ENCODE measurements at places on chromosomes 2 and 18. TPM values are rescaled to one million over a fixed set of nuclear protein-coding genes. Genes with fewer than 3 reads are reported as not detected.
A peak's percentile ranks its signal among the peaks of the same experiment; 100 is the strongest.

BUB1 gene
- total RNA-seq, result 4.8 TPM

SIX3 gene
- total RNA-seq, result not detected

TAF1B gene
- 22.9 TPM for total RNA-seq

NOSTRIN gene
- total RNA-seq, result 45.2 TPM

PTCD3 gene
- total RNA-seq, result 73.3 TPM

TSGA10 gene
- 9.9 TPM for total RNA-seq

GAD1 gene
- not detected for total RNA-seq

LBH gene
- total RNA-seq, result 137 TPM

TGFBRAP1 gene
- total RNA-seq, result 19.4 TPM

IGFBP5 gene
- 145 TPM for total RNA-seq

POMC gene
- total RNA-seq, result 3.9 TPM

UGT1A4 gene
- not detected for total RNA-seq

FOXD4L1 gene
- total RNA-seq, result 0.62 TPM

- DNase-seq, result no peak
Observed at GRCh38 chr2:160322320-160322719, 122.2 kb upstream of the ITGB6 start.

DNA sequence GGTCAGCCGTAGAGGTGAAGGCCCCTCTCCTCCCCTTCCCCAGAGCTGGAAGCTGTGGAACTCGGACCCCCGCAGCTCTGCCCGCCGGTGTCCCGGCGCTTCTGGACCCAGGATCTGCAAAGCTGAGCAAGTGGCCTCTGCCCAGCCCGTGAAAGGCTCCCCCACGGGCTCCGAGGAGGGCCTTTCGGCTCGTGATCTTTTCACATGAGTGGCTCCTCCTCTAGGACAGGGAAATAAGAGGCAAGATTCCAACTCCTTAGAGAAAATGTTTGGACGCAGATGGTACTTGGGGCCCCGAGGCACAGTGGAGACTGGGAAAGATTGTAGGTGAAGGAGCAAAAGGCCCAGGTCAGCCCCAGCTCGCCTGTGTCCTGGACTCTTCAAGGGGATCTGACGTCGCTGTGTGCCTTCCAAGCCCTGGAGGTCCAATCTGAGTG, 48.2 kb upstream of the SP3 start:
- DNase-seq, result peak; percentile 55

GRCh38 chr2:179226203-179226960, 38.2 kb downstream of the SESTD1 start:
- DNase-seq, result no peak

DNA sequence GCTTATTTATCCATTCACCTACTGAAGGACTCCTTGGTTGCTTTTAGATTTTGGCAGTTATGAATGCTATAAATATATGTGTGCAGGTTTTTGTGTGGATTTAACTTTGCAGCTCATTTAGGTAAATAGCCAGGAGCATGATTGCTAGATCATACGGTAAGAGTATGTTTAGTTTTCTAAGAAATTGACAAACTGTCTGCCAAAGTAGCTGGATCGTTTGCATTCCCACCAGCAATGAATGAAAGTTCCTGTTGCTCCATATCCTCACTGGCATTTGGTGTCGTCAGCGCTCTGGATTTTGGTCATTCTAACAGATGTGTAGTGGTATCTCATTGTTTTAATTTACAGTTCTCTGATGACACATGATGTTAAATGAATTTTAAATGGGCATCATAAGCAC, 8.7 kb upstream of the DIPK1C start:
- DNase-seq, result no peak

- DNase-seq, result no peak
Observed at GRCh38 chr18:1133541-1133940, 228.9 kb downstream of the ADCYAP1 start.

DNA sequence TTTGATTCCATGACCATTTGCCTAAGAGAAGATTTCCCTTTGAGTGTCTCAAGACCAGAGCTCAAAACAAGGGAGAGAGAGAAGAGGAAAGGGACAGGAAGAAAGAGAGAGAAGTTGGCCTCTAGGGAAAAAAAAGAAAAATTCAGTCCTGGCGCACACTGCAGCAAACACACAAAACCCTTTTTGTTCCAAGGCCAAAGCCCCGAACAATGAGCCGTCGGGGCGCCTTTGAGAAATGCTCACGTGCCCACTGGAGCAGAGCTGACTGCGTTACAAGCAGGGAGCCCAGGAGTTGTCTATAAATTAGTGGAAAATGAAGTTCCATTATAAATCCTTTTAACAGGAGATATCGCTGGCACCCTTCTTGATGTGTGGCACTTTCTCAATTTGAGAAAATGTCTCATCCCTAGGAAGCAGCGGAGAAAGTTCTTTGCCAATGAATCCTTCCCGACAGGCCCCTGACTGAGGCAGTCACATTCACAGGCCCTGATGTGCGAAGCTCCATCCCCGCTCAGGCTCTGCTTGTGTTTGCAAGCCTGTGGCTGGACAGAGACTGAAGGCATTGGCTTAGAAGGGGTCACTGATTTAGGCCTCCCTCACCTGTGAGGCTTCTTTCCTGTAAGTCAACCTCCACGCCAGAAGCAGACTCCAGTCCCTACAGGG, 32.1 kb upstream of the NCKAP5 start:
- no peak for DNase-seq

DNA sequence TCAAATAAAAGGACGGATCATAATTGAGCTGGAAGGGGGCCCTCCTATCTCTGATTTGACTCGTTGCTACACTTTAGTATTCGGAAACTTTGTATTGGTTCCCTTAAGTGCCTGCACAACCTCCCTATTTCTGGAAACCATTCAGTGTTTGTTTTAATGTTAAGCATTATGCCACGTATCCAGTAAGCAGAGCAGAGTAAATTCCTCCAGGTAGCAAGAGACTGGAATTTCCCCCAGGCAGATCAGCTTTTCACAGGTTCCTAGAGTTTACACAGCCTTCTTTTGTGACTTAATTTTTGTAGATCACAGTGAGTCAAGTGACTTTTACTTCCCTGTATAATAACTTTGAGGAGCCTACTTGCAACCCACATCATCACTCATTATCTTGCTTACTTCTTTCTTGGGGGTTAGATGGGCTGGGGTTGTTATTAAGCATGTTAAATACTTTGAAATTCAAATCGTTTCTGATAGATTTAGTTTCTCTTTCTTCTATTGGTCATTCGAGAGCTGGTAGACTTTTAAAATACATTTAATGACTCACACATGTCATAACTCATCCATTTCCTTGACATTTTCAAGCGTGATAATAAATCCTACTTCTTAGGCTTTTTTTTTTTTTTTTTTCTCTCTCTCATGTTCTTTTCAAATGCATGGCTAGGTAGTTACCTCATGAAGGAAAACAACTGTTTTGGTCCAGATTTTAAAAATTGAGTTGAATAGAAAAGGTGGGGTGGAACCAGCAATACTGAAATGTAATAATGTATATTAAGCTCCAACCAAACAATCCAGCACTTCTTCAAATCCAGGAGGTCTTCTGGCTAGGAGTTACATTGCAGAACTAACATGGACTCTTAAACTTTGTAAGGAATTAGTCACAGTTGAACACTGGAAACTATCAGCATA, 219.3 kb downstream of the NEDD4L start:
- DNase-seq, result no peak

DNA sequence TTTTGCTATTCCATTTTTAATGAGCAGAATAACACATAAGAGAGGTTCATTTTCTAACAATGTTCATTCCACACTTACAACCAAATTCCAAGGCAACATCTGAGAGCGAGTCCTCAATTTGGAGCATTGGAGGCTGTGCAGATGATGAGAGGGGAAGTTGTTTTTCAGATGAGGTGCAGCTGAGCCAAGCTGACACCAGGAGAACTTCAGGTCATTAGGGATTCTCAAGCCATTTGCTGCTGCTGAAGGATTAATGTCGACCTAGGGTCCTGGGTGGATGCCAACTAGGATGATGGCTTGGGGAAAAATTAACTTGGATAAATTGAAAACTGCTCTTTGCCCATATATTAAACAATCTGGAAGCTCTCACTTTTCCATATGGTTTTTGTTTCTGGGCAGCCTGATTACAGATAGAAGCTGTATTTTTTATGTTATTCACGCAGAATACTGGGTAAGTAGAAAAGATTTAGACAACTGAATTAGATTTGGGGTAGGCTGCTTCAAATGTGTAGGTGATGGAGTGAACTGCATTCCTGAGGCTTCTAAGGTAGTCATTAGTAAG, 206.4 kb upstream of the SLC39A10 start:
- DNase-seq, result no peak

DNA sequence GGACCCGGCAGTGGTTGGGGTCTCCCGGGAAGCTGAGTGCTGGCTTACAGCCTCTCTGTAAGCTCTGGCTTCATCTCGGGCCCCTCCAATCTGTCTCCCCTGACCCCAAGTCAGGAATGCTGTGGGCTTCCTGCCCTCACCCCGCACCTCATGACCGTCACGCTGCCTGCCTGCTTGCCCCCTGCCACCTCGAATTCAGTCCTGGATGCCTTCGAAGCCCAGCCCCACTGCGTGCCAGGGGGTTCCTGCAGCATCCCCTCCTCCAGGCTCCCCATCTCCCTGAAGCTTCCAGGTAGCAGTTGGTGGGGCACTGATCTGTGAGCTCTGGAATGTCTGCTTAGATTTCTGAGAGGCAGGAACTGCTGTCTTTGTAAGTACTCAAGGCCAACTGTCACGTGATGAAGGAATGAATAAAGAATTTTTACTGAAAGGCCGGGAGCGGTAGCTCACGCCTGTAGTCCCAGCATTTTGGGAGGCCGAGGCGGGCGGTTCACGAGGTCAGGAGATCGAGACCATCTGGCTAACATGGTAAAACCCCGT, 6.5 kb downstream of the CLHC1 start:
- no peak for DNase-seq

DNA sequence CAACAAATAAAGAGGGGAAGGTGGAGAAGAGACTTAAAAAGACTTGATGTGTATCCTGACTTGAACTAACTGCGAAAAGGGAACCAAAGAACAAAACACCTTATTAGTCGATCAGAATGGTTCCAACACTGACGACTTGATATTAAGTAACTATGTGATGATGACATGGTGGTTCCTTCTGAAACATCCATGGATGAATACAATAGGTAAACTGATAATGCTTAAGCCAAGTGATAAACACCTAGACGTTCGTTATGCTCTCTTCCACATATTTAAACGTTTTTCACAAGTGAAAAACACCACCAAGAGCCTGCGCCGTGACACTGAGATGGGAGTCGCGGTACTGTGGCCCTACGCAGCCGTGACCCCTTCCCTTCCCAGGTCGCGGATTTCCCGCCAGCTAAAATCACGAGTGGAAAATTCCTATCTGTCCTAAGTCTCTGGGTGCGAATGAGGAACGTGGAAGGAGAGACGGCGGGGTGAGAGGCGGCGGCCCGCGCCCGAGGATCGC, 797 bp downstream of the TTC32 start:
- no peak for DNase-seq

GRCh38 chr2:164260506-164260905, 360.8 kb downstream of the GRB14 start:
- no peak for DNase-seq

- no peak for DNase-seq
Observed at GRCh38 chr2:238791354-238791753, 56.5 kb upstream of the TWIST2 start.

GRCh38 chr2:120461092-120461491, 115.2 kb downstream of the INHBB start:
- DNase-seq, result peak; percentile 9

- DNase-seq, result no peak
Observed at GRCh38 chr2:199273042-199273511, 184.7 kb downstream of the SATB2 start.

DNA sequence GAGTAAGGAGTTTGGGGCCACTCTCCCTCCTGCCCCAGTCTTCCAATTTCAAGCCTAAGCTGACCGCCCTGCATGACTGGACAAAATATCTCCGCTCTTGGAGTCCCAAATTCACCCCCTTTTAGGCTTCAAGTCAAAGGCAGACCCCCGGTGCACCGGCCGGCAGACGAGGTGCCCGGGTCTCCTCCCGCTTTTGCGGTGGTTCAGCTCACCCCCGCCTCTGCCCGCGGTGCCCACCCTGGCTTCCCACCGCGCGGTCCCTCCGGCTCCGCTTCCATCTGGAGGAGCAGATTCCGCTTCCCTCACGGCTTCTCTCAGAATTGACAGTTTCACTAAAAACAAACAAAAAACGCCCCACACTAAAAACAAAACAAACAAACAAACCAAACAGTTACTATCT, 56.5 kb downstream of the SERPINB8 start:
- no peak for DNase-seq

- DNase-seq, result peak; percentile 63
Observed at GRCh38 chr2:8729939-8730338, 48.1 kb downstream of the ID2 start.

- DNase-seq, result no peak
Observed at GRCh38 chr18:39675906-39676305, 2110.3 kb upstream of the CELF4 start.

DNA sequence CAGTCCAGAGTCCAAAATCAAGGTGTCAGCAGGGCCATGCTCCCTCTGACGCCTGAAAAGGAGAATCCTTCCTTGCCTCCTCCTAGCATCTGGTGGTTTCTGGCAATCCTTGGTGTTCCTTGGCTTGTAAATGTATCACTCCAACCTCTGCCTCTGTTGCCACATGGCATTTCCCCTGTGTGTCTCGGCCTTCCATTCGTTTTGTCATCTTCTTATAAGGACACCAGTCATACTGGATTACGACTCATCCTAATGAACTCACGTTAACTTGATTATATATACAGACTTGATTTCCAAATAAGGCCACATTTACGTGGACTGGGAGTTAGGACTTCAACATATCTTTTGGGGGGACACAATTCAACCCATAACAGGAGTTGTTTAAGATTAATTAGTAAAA, 15.8 kb downstream of the PMAIP1 start:
- no peak for DNase-seq

DNA sequence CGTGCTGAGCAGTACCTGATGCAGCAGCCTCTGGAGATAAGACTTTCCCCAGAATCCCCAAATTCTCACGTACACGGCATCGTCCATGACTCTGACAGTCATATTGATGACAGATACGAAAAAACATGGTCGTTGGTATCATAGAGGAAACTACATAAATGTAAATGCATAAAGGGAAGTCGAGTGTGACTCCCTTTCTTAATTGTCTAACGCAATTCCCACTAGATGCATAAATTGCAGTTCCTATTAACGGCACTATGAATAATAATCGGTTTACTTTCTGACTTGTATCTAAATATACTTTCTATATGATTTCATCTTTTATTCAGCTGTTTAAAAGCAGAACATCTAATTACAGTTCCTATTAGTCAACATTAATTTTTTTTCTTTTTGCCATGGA, 322.6 kb upstream of the REV1 start:
- DNase-seq, result no peak

GRCh38 chr2:27701676-27702075, 38.0 kb downstream of the SLC4A1AP start:
- DNase-seq, result peak; percentile 87

- no peak for DNase-seq
Observed at GRCh38 chr2:216305574-216305973, 66.7 kb downstream of the MARCHF4 start.

DNA sequence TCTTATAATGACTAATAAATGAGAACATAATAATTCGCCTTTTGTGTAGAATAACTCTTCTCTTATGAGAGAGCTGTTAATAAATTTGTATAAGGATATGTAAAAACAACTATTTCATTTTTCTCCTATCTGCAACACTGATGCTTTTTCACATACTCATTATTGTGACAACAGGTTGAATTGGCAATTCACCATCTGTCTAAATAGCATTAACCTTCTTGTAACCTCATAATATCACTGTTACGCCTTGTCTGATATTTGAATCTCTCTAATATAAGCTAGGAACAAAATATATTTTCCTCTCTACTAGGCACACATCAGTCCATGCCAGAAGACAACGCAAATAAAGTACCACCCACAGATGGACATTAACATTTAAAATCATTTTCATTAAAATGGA, 938.9 kb downstream of the CPS1 start:
- no peak for DNase-seq

All from lower lobe of right lung (tissue), 2 donors.